Activated CD8-positive, alpha-beta memory T cell treated with anti-CD3 and anti-CD28 coated beads, Interleukin-2, amount 50 U/mL, for 4 hours (primary cell): ENCODE measurements at places on chromosomes 6 and 20.

DNA sequence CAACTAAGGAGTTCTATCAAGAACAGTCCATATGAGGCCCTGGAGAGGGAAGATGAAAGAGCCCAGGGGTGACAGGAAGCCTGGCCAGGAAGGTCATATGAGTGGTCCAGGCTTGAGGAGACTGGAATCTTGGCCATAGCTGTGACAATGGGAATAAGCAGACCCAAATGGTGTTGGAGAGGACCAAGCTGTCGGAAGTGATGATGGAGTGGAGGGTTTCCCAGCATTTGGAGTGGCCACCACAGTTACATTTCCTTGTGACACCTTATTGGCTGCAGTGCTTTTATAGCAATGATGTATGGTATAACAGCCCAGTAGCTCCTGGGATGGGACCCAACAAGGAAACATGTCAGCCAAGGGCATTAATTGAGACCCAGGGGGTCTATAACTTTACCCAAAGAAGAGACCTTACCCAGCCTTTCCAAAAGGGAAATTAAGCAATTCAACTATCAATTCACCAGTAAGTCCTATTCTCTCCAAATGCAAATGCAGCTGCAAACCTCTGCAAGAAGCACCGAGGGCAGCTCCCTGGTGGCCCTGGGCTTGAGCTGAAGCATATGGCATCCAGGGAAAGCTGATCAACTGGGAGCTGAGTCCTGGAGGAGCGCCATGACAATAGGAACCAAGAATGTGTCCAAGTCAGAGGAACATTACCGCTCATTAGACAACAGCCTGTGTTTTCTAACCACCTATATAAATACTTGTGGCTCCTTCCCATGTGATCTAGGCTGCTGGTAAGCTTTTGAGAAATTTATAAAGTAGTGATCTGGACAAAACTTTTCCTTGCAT, 219.4 kb downstream of the SOD2 start:
- no peak for DNase-seq

DNA sequence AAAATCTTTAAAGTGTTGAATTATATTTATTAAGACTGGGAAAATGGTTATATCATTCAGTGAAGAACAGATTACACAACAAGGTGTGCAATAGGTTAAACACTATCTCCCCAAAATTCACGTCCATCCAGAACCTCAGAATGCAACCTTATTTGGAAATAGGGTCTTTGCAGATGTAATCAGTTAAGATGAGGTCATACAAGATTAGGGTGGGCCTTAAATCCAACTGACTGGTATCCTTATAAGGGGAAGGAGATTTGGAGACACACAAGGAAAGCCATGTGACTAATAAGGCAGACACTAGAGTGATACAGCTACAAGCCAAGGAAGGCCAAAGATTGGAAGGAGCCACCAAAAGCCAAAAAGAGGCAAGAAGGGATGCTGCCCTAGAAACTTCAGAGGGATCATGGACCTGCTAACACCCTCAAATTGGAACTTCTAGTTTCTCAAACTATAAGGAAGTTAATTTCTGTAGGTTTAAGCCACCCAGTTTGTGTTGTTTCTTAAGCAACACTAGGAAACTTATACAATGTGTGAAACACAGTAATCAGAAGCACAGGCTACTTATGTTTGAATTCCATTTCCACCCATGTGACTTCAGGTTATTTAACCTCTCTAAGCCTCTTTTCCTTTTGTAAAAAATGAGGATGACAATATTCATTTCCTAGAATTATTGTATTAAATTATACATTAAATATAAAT, 16.9 kb downstream of the ILRUN start:
- DNase-seq, result no peak

GRCh38 chr6:12457094-12457493, 166.9 kb downstream of the EDN1 start:
- DNase-seq, result no peak

DNA sequence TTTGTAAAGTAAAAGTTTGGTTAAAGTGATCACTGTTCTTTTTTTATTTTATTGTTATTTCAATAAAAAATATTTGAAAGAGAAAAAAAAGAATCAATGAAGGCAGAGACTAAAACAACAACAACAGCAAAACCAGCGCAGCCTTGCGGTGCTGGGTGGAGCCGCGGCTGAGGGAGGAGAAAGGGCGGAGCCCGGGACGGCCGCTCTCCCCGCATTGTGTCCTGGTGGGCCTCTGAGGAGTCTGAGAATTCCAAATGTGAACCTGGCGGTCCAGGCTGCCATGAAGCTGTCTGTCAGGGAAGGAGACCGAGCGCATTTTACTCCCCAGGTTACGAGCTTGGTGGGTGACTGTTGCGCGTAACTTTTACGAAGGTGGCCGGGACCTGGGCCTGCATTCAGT, 43.2 kb downstream of the TMEM242 start:
- DNase-seq, result no peak

GRCh38 chr20:32078791-32079190, 26.7 kb downstream of the HCK start:
- no peak for DNase-seq

GRCh38 chr6:163860287-163861081, 446.0 kb downstream of the QKI start:
- DNase-seq, result no peak

- no peak for DNase-seq
Measured at GRCh38 chr6:67634199-67634598, 1000.9 kb upstream of the ADGRB3 start.

DNA sequence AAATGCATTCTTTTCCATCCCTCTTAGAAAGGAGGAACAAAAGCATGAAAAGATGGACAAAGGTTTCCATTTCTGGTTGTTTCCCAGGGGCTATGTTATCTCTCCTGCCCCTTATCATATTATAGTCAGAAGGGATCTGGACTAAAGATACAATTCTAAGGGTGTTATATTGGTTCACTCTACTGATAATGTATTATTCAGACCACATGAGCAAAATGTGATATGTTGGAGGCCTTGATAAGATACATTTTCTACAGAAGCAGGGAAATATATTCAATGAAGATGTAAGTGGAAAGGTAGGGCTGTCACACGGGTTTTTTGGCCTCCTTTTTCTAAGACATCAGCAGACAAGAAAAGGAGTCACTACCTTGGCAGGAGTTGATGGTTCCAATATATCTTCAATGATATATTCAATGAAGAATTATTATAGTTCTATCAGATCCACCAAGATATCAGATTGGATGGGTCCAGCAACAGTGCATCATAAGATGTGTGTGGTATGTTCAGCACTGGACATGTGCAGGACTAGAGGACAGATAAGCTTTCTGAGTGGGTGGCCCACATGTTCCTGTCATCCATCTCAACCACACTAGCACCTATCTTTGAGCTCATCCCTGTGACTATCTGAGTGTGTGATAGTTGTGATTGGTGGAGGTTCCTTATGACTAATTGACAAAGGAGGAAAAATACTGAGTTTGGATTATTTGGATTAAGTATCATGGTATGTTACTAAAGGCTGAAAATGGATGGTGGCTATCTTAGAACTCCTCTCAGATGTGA, 5.7 kb upstream of the ZKSCAN3 start:
- no peak for DNase-seq

DNA sequence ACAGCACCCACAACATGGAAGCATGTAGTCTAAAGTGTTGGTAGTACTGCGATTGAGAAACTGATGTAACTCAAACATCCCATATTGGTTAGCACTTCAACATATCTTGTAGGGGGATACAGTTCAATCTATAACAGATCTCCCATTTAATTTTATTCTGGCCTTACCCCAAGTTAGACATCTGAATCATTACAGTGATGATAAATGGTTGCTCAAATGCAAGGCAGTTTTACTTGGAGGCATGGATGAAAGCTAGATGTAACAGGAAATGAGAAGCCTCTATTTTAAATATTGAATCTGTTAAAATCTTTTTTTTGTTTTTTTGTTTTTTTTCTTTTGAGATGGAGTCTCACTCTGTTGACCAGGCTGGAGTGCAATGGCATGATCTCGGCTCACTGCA, 44.2 kb upstream of the FAM50B start:
- no peak for DNase-seq

DNA sequence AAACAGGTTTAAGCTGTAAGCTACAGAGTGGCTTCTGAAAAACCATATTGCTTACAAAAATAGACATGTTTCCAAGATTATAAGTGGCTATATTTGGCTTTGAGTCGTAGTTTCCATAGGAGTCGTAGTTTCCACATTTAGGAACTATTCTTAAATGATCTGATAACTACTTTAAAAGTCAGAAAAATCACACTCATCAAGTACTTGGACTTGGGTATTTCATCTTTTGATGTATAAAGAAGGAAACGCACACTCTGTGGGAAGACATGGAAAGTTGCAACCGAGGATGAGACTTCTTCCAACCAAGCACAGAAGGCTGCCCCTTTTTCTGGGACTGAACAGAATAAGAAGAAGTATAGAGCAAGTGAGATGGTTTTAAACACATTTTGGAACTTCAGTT, 118.3 kb downstream of the KHDRBS2 start:
- no peak for DNase-seq

DNA sequence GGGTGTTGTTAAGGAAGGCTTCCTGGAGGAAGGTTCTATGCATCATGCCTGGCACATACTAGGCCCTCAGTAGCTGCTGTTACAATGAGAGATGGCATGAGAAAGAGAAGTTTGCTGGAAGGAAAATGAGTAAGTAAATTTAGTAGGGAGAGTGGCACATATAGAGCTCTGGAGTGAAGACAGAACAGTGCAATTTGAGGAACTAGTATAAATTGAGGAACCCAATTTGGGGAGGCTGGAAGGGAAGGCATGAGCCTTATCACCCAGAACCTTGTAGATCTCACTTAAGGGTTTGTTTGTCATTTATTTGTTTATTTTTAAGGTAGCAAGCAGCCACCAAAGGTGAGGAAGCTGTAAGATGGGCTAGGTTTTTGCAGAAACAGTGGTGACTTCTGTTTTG, 87.1 kb upstream of the SCGN start:
- no peak for DNase-seq

GRCh38 chr6:142155091-142155490, 8.0 kb downstream of the VTA1 start:
- DNase-seq, result no peak

DNA sequence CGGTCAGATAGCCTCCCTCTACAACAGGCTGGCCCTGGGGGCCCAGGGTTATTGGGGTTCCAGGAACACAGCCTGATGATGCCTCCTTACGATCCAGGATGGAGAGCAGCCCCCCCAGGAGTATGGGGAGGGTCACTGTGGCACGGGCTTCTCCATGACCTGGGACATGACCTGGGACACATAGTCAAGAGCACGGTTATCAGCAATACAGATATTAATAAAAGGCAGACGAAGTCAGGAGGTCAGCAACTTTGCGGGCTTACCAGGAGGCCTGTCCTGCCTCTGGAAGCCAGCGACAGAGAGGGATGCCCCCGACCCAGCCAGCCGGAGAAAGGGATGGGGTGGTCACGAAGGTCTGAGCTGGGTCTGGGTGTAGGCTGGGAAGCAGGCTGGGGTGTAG, 795 bp downstream of the MMP24OS start:
- no peak for DNase-seq

- DNase-seq, result no peak
Measured at GRCh38 chr20:1674990-1675780, 17.6 kb upstream of the SIRPG start.

- no peak for DNase-seq
Measured at GRCh38 chr6:30542915-30543314, 13.4 kb downstream of the GNL1 start.

- DNase-seq, result no peak
Measured at GRCh38 chr6:169239181-169239580, 14.5 kb downstream of the THBS2 start.

DNA sequence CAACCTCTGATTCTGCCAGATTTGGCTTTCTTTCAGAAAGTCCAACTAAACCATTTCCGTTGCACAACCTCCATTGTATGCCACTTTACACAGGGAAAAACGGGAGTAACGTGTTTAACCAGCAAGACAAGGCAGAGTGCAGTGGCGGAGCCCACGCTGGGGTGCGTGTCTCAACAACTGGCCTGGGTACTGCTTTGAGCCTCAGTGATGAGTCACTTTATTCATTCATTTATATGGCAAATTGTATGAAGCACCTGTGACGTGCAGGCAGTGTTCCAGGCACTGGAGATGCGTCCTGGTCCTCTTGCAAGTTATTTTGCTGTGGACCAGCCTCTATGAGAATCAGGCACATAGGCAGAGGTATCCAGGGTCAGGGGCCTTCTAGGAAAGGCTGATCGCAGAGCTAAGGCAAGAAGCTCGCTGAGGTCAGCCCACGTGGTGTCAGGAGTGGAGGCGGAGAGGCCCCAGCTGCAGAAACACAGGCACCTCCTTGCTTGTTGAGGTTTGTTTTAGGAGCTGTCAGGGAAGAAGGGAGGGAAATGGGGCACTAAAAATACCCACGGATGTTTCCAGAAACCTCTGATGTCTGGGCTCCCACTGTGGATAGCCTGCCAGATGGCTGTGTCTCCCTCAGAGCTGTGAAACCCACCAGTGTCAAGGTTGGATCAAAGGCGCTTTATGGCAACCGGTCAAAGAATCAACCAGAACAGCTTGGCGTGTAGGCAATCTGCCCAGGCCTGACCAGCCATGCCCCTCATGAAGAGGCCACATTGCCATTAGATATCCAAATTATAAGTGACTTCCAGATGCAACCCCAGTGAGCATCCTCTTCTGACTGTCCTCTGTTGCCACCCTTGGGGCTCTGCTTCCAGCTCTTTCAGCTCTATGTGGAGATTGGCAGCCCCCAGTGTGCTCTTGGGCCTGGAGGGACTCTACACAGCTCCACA, 157.2 kb downstream of the CD83 start:
- no peak for DNase-seq

DNA sequence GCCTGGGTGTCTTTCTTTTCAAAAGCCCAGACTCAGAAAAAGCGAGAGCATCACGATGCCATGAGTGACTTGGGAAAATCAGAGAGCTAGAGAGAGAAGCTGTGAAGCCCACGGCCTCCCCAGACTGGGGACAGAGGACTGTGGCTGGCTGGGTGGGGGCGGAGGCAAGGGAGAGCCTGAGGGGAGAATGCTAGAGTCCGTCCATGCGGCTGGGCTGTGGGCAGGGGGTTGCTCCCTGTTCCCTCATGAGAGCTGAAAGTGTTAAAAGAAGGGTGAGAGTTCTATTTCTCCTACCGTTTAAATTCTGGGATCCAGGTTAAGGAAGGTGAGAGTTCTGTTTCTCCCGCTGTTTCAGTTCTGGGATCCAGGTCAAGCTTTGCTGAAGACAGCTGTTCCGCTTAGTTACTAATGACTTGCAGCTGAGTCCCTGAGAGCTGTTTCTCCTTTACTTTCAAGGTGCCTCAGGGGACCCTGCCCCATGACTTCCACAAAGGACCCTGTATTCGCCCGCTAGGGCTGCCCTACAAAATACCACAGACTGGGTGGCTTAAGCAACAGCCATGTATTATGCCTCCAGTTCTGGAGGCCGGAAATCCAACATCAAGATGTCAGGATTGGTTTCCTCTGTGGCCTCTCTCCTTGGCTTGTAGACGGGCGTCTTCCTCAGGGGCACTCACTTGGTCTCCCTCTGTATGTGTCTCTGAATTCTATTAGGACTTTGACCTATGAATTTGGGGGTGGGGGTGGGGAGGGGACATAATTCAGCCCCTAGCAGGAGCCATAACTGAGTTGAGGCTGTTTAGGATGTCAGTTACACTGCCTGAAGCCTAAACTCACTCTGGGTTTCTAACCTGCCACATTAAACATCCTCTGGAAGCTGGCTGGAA, 127.0 kb downstream of the PXDC1 start:
- DNase-seq, result no peak

- no peak for DNase-seq
Measured at GRCh38 chr6:56852260-56853010, 102.5 kb upstream of the BEND6 start.
